T-helper 17 cell (primary cell): ENCODE measurements at places on chromosomes 1 and 21. TPM values are rescaled to one million over a fixed set of nuclear protein-coding genes. Genes with fewer than 3 reads are reported as not detected.

Gene BCL10
- 49.8 TPM for total RNA-seq

- H3K27me3 ChIP-seq = peaks cover 48% of the 10 kb centered on the region
- no peaks in the 10 kb centered on the region for H3K4me1 ChIP-seq
- H3K36me3 ChIP-seq = no peaks in the 10 kb centered on the region
- no peak for DNase-seq
- H3K27ac ChIP-seq = no peak overlapping the region
These were observed 27.6 kb downstream of the CRP start for GRCh38 chr1:159686599-159687299.

DNA sequence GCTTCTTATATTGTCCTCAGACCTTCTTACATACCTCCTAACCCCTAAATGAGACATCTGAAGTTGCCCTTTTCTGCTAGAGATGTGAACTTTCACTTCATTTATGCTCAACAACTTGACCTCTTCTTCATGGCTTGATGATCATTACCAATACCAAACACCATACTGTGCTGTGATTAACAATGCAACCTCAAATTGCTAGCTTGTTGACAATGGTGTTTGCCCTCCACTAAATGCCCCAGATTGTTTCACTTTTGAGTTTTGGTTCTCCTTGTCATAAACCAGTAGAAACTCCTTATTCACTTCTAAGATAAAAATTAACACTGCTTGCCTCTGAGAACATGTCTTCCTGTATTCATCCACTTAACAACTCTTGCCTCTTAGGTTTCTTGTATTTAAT lies 5.6 kb downstream of the JAK1 start:
- H3K27me3 ChIP-seq = no peaks in the 10 kb centered on the region
- peaks cover 61% of the 10 kb centered on the region for H3K4me1 ChIP-seq
- peak overlapping the region; percentile 98 for H3K27ac ChIP-seq
- no peaks in the 10 kb centered on the region for H3K36me3 ChIP-seq

DNA sequence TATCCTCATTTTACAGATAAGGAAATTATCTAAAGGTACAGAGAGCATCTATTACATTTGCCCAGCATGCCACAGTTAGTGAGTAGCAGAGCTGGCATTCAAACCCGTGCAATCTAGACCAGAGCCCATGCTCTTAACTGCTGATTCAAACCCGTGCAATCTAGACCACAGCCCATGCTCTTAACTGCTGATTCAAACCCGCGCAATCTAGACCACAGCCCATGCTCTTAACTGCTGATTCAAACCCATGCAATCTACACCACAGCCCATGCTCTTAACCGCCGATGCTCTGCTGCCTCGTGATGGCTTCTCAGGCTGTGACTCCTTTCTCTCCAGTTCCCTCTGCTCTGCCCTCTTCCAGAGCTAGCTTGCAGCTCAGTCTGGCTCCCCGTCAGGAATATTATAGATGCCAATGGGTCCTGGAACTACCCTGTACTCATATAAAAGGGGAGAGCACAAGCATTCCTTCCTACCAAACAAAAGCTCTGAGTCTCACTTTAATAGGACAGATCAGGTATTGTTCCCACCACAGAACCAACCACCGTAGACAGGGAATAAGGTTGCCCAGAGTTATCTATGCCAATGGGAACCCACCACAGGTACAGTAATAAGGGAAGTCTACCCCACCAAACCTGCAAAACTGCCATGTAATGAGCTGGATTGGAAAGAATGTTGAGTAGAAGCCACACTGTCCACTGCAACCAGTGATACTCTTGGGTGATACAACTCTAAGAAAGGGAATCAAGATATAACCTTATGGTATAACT lies 78.4 kb downstream of the SMYD3 start:
- no peak overlapping the region for H3K4me3 ChIP-seq
- H3K36me3 ChIP-seq = no peaks in the 10 kb centered on the region

Gene SIM2
- total RNA-seq = not detected

Gene DNM3
- 22.5 TPM for total RNA-seq

GRCh38 chr1:91582431-91582921 lies 81.8 kb downstream of the CDC7 start:
- H3K36me3 ChIP-seq = no peaks in the 10 kb centered on the region
- peaks cover 5% of the 10 kb centered on the region for H3K27me3 ChIP-seq
- H3K4me3 ChIP-seq = no peak overlapping the region
- peaks cover 9% of the 10 kb centered on the region for H3K4me1 ChIP-seq
- H3K27ac ChIP-seq = no peak overlapping the region
- DNase-seq = no peak

Gene CCT8
- total RNA-seq = 90.3 TPM

Gene OR14K1
- total RNA-seq = not detected

DNA sequence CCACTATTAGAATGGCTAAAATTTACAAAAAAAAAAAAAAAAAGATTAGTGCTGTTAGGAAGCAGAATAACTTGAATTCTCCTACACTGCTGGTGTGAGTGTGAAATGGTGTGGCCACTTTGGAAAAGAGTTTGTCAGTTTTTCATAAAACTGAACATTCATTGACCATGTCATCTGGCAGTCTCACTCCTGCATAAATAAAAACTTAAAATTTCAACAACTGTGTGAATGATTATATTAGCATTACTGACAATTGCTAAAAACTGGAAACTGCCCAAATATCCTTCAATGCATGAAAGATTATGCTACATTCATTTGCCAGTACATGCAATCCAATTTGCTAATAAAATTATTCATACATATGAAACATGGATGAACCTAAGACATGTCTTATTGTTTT lies 570.9 kb downstream of the NEGR1 start:
- H3K27ac ChIP-seq = no peak overlapping the region
- H3K4me3 ChIP-seq = no peak overlapping the region
- H3K4me1 ChIP-seq = no peaks in the 10 kb centered on the region
- DNase-seq = no peak
- no peaks in the 10 kb centered on the region for H3K27me3 ChIP-seq
- no peaks in the 10 kb centered on the region for H3K36me3 ChIP-seq

GRCh38 chr1:1237874-1238701 lies 6.1 kb downstream of the B3GALT6 start:
- no peaks in the 10 kb centered on the region for H3K27me3 ChIP-seq
- H3K27ac ChIP-seq = no peak overlapping the region
- H3K36me3 ChIP-seq = no peaks in the 10 kb centered on the region
- no peak overlapping the region for H3K4me3 ChIP-seq
- peaks cover 12% of the 10 kb centered on the region for H3K4me1 ChIP-seq
- no peak for DNase-seq

Gene TMEM269
- total RNA-seq = 0.47 TPM

- no peaks in the 10 kb centered on the region for H3K4me1 ChIP-seq
- peaks cover 14% of the 10 kb centered on the region for H3K27me3 ChIP-seq
- no peak overlapping the region for H3K27ac ChIP-seq
- no peak overlapping the region for H3K4me3 ChIP-seq
- no peak for DNase-seq
These were observed 1.9 kb upstream of the OR13G1 start for GRCh38 chr1:247681288-247681897.
